Activated CD4-positive, alpha-beta T cell treated with anti-CD3 and anti-CD28 coated beads for 24 hours (primary cell): ENCODE measurements at places on chromosomes 2 and 18.

DNA sequence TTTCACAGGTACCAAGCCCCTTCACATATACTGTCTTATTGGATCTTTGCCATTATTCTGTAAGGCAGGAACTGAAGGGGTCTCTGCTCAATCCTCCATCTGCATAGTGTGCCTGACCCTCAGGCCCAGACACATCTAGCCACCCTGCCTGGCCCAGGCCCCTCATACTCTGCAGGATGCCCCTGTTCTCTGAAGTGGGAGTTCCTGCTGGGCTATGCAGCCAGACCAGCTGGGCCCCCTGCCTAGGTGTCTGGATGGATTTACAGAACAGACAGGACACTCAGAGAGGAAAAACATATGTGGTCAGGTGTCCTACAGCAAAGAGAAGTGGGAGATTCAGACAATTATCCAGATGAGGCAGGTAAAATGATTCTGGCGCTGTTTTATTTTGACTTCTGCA lies 42.0 kb downstream of the SLC4A5 start:
- no peak for DNase-seq

GRCh38 chr18:4101009-4101408 lies 354.1 kb downstream of the DLGAP1 start:
- no peak for DNase-seq

GRCh38 chr2:39511605-39512433 lies 74.7 kb upstream of the MAP4K3 start:
- DNase-seq: no peak

DNA sequence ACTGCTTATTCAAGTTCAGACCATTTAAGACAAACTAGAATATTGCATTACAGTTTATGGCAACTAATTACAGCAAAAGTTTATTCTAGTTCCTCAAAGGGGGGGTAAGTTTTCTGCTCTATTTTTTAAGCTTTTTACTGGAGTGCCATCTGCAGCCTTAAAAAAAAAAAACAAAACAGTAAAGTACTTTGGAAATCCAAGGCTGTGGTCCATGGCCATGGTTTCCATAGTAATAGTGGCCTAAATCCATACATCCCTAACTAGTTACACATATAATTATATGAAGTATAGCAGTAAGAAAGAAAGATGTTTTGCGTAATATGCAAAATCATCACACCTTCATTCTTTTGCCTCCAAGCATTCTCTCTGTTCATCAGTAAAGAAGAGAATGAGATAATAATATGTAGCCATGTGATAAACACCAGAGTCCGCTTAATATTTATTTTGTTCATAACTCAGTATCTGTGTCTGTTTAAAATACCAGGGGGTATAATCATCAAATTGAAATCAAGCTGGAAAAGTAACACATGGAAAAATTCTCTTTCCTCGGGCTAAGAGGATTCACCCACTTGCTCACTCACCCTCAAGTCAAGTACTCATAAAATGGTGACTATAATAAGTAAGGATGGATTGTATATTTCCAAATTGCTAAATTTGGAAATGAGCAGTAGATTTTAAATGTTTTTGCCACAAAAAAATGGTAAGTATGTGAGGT lies 301.1 kb upstream of the RND3 start:
- no peak for DNase-seq

- no peak for DNase-seq
Measured at GRCh38 chr2:7497178-7497577, 580.0 kb downstream of the RNF144A start.

DNA sequence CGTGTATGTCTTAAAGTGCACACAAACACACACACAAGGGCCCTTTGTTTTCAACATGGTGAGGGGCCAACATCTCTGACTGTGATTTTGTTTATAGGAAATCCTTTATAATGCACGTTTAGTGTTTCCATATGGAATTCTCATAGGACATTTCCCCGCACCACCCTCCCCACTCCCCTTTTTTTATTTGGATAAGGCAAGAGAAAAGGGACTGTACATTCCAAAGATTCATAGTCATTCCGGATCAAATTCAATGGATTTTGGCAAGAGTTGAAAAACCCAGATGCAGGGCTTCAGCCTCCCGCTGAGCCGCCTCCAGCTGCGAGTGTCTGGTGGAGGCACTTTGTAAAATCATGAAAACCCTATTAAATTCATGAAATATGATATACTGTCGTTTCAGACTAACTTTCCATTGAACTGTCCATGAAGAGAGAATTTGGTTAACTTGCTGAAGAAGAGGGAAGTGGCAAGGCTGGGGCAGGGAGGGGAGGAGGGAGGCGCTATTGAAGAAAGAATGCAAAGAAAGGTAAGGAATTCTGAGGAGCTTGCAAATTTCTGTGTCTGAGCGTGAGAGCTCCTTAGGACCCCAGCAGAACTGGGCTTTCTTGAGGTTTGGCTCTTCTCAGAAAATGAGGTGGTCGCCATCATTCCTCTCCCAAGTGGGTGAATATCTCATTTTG lies 25.8 kb upstream of the SLC14A2 start:
- DNase-seq: no peak

DNA sequence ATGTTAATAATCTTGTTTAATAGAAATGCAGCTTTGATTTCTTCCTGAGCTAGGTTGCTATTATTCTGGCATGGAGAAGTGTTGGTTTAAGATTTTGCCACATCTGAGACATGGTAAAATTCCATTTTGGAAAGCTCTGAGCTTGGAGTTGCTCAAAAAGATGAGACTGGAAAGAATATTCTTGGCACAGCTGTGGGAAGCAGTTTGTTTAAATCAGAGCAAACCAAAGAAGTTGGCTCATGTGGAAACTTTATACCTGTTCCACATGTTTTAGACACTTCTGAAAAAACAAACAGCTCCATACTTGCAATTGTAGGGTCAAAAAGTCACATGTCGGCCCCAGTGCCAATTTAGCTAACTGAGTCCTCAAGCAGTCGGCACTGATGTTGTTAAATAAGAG lies 116.6 kb downstream of the SLC4A3 start:
- DNase-seq: no peak

- DNase-seq: no peak
Measured at GRCh38 chr2:136151021-136151971, 33.3 kb upstream of the CXCR4 start.

GRCh38 chr2:182559623-182560022 lies 132.8 kb upstream of the PDE1A start:
- DNase-seq: no peak

- no peak for DNase-seq
Measured at GRCh38 chr2:144595279-144595678, 75.4 kb upstream of the ZEB2 start.

GRCh38 chr2:223560749-223561435 lies 41.3 kb downstream of the SCG2 start:
- DNase-seq: no peak

GRCh38 chr2:234952270-234953115 lies 676 bp downstream of the SH3BP4 start:
- no peak for DNase-seq

- DNase-seq: no peak
Measured at GRCh38 chr18:58143386-58143785, 99.4 kb downstream of the NEDD4L start.

DNA sequence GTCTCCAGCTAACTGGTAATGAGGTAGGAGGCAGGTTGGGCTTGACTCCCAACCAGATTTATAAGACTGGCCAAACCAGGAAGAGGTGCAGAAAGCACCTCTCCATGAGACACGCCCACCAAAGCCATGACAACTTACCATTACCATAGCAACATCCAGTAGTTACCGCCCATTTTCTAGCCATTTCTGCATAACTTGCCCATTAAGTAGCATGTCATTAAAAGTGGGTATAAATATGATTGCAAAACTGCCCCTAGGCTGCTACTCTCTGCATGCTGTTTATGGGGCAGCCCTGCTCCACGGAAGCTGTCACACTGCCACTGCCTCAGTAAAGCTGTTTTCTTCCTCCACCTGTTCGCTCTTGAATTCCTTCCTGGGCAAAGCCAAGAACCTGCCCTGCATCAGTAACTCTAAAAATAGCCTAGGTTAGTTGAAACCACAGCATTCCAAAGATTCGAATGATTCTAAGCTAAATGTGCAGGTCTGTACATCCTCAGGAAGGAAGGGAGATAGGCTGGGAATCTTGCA lies 131.9 kb downstream of the ATL2 start:
- DNase-seq: no peak

DNA sequence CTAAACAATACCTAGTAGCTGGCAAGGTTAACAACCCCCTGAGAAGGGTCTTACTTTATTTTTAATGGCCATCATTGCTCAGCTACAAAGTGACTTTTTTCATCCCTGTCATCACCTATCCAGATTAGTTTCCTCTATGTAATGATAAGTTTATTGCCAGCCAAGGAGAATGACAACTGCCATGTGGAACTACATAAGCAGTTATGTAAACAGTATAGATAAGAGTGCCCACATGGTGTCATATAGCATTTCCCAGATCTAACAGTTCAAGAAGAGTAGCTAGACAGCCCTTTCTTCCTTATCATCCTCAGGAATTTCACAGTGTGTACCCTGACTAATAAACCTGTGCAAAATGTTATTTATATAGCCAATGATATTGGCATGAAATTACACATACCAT lies 240.2 kb upstream of the PIK3C3 start:
- no peak for DNase-seq

GRCh38 chr2:239673641-239674040 lies 272.8 kb upstream of the HDAC4 start:
- no peak for DNase-seq

- DNase-seq: no peak
Measured at GRCh38 chr2:163475815-163476214, 260.0 kb downstream of the FIGN start.

DNA sequence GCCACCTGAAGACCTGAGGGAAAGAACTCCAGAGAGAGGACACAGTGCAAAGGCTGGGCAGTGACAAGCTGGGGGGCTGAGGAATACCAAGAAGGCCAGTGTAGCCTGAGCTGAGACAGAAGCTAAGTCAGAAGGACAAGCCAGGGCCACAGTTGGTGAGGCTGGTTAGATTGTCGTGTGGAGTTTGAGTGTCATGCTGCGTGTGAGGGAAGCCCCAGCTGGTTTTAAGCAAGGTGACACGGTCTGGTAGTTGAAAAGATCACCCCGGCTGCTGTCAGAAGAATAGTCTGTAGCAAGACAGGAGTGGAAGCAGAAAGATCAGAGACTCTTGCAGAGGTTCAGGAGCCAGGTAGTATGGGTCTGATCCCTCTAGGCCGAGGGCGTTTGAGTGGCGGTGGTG lies 50.6 kb upstream of the RMDN2 start:
- no peak for DNase-seq

DNA sequence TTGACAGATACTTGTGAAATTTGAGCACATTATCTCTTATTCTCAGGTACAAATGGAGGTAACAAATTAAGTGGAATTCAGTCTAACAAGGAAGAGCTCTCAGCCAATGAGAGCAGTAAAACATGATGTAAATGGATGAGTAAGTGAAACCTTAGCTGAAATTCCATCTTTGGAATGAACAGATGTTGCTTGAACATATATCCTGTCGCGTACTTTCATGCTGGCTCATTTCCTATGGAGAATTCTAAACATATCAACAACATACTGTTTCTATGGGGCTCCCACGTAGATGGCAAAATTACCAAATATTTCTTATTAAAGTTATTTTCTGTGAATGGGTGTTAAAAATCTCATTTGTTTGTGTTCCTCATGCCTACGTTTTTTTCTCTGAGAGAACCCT lies 256.3 kb upstream of the LINC00305 start:
- DNase-seq: no peak

DNA sequence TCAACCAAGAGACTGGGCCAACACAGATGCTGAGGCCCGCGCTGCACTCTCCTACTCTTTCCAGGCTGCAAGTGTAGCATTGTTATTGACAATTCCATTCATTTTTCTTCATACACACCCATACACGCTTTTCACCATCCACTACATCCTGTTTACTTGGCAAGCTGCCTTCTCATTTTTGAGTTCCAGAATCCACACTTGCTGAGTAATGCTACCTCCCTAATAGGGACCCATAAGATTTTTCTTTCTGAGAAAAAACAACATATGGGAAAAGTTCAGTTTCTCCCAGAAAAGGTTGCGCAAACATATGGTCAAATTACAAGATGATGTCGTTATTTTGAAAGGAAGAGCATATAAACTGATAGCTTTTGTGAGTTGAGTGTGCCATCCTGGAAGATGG lies 3.3 kb upstream of the NETO1 start:
- DNase-seq: no peak

GRCh38 chr2:43576981-43577892 lies 18.6 kb downstream of the THADA start:
- DNase-seq: no peak

DNA sequence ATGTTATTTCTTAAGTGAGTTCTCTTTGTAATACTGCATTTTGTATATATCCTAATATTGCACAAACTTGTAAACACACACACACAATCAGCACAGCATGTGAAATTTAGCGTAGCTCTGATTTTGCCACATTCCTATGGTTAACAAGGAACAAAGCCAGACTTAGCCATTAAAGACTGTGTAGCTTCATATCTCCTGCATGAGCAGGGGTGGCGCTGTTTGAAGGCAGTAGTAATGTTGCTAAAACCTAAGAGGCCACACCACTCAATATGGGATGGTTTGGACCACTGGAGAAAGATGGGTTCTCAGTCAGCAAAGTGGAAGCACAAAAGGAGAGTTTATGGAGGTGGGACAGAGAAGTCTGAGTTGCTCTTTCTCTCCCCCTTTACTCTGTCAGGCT lies 61.1 kb upstream of the RND3 start:
- DNase-seq: no peak

DNA sequence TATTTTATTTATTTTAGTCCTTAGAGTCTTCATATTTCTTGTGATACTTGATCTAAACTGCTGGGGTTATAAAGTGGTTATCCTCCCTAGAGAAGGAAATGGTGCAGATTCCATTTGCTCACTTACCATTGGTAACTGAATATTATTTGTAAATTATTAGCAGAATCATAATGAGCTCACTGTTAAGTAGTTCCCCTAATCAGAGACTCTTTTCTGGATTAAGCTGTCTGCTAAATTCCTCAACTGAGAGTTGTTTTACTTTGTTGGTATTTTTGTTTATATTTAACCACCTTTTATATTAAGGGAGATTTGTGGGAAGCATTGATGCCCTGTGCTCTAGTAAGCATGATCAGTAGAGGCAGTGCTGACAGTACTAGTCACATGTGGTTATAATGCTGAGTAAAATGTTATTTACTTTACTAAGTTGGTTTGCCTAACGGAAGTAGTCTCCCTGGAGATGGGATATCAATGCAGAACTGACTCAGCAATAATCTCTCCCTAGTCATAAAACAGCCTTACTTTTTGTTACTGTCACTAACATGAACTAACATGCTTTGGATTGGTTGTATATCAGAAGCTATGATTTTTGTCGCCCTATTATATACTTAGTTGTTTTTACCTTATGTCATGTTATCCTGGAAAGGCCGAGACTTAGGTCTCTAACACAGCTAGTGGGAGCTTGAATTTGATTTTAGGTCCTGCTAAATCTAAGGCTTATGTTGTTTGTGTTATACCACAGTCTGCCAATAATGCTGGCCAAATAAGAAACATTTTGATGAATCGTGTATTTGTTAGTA lies 166.7 kb downstream of the MCFD2 start:
- no peak for DNase-seq

- DNase-seq: no peak
Measured at GRCh38 chr2:30184035-30184434, 37.2 kb downstream of the YPEL5 start.

DNA sequence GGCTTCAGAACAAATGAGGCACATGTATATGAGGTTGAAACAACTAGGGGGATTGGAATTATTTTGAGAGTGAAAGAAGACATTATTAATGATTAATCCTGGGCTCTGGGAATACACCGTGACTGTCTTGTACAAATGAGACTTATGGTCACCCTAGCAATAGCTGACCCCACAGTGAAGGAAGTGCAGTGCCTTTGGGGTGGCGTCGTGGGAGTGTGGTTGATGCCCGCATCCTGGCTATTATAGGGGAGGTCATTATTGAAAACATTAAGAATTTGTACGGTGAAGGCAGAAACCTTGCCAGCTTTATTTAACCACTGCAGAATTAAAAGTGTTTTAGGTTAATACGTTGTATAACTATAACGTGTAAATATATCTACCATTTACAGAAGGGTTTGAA lies 296.7 kb downstream of the CYRIA start:
- DNase-seq: no peak
